ENCODE measurements at places on chromosomes 1 and 21.

GRCh38 chr1:41487126-41488039, 2.9 kb upstream of the EDN2 start:
- DNase-seq: no peak

- no peak for DNase-seq
Observed at GRCh38 chr1:225592362-225593025, 60.4 kb downstream of the ENAH start.

- DNase-seq: no peak
Observed at GRCh38 chr1:212344905-212345304, 59.7 kb downstream of the PPP2R5A start.

- no peak for DNase-seq
Observed at GRCh38 chr1:99180915-99181314, 83.4 kb upstream of the PLPPR4 start.

GRCh38 chr1:212237651-212238050, 47.6 kb upstream of the PPP2R5A start:
- DNase-seq: no peak

DNA sequence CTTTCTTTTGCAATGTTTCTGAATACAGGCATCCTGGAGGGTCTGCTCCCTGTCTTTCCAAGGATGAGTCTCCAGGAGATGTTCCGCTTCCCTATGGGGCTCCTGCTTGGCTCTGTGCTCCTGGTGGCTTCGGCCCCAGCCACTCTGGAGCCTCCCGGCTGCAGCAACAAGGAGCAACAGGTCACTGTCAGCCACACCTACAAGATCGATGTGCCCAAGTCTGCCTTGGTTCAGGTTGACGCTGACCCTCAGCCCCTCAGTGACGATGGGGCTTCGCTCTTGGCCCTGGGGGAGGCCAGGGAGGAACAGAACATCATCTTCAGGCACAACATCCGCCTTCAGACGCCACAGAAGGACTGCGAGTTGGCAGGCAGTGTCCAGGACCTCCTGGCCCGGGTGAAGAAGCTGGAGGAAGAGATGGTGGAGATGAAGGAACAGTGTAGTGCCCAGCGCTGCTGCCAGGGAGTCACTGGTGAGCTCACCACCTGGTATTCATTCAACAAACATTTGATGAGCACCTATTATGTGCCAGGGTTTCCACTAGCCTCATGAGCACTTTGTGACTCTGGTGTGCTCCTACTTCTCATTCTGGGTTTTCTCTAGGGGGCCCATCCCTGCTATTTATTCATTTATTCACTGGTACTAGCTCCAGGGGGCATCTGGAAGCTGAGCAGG, 9.9 kb downstream of the TNN start:
- no peak for DNase-seq

- no peak for DNase-seq
Observed at GRCh38 chr1:200861937-200862647, 10.7 kb upstream of the GPR25 start.

DNA sequence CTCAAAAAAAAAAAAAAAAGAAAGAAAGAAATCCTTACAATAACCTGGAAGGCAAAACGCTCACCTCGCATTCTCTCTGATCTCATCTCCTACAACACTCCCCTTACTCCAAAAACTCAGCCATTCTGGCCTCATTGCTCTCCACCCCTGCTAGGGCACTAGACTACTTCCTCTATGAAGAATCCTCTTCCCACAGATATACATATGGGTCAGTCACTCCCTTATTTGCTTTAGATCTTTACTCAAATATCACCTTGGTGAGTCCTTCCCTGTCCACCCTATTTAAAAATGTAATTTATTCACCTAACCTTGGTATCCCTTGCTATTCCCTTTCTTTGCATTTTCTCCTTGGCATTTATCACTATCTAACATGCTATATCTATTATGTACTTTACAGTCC, 24.6 kb upstream of the KIF1B start:
- DNase-seq: no peak

DNA sequence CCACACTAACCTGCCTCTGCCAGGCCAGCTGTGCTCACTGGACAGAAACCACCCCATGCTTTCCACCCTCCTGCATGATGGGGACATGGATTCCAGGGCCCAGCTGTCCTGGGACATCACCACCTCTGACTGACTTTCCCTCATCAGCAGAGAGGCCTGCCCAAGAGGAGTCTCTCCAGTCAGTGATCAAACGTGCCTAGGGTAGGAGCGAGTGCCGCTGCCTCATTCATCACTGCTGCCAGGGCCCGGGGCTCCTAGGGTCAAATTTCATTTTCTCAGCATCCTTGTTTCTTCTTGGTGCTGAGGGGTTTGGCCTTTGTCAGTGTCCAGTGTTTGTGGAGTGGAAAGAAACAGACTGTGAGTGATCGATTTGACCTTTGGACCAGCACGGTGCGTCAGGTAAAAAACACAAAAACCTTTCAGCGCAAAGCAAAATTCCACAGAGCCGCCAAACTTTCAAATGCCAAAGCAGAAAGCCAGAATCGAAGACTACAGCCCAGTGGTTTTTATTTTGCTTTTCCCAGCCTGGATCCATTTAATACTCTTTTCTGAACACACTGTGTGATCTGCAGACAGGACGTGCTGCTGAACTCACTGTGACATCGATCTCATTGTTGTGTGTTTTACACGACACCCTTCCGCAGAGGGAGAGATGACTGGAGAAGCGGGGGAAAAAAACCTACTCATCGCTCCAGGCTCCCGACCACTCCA, 43.2 kb downstream of the CAPN8 start:
- no peak for DNase-seq

- DNase-seq: peak; percentile 53
Observed at GRCh38 chr1:64116537-64116936, 86.9 kb upstream of the UBE2U start.

- DNase-seq: no peak
Observed at GRCh38 chr1:26578167-26578566, 48.6 kb downstream of the RPS6KA1 start.

DNA sequence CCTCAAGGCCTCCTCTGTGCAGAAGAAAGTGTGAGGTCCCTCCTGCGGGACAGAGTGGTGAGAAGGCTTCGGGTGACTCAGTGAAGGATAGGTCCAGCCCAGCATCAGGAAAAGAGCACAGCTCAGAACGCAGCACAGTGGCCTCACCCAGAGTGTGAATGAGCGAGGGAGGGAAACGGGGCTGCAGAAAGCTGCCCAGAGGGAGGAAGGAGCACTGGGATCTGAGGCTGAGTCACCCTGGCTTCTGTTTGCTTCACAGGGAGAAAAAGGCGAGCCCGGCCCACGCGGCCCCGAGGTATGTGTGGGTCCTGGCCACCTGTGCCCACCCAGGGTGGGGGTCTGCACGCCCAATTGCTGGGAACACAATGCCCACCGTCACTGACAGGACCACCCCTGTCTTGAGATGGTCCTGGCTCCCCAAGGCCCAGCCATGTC, 24.3 kb downstream of the COL6A2 start:
- DNase-seq: no peak

- peak; percentile 49 for DNase-seq
Observed at GRCh38 chr1:230839173-230839572, 29.1 kb downstream of the C1orf198 start.

DNA sequence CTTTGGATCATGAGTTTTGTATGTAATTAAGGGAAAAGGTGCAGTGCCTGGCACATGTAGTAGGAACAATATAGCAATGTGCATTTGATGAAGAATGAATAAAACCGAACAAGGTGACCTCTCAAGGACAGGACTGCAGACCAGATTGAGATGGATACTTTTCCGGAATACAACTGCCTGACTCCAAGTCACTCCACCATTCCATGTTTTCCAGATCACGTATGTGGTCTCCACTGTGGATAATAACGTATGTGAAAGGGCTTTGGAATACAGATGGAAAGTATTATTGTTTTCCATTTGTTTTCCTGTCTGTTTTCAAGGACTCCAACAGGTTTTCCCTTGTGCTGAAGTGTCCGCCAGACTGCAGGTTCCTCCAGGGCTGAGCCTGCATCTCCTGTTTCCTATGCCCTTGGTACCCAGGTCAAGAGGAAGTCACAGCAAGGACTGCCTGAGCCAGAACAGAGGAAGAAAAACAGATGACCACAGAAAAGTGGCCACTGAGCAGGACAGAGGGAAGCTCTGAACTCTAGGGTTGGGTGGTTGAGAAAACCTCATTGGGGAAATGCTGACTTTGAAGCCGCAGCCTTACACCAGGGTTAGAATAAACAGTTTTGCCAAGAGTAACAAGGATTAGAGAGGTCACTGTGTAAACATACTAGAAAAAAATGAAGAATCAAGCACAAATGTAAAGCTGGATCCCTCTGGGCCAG, 4.0 kb downstream of the CFAP45 start:
- DNase-seq: peak; percentile 49

- no peak for DNase-seq
Observed at GRCh38 chr1:15501208-15502032, 22.6 kb downstream of the CASP9 start.

- DNase-seq: no peak
Observed at GRCh38 chr1:238672262-238672661, 714.1 kb upstream of the CHRM3 start.

GRCh38 chr1:159980786-159981185, 26.7 kb upstream of the SLAMF9 start:
- no peak for DNase-seq

- DNase-seq: no peak
Observed at GRCh38 chr1:217982331-217983050, 302.6 kb upstream of the RRP15 start.

GRCh38 chr1:114386129-114387009, 124.6 kb downstream of the TRIM33 start:
- no peak for DNase-seq

DNA sequence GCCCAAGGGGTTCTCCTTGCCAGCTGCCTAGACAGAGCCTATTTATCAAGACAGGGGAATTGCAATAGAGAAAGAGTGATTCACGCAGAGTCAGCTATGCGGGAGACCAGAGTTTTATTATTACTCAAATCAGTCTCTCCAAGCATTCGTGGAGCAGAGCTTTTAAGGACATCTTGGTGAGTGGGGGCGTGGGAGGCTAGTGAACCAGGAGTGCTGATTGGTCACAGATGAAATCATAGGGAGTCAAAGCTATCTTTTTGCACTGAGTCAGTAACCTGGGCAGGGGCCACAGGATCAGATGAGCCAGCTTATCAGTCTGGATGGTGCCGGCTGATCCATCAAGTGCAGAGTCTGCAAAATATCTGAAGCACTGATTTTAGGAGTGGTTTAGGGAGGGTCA, 64.8 kb upstream of the MRPS6 start:
- DNase-seq: no peak

DNA sequence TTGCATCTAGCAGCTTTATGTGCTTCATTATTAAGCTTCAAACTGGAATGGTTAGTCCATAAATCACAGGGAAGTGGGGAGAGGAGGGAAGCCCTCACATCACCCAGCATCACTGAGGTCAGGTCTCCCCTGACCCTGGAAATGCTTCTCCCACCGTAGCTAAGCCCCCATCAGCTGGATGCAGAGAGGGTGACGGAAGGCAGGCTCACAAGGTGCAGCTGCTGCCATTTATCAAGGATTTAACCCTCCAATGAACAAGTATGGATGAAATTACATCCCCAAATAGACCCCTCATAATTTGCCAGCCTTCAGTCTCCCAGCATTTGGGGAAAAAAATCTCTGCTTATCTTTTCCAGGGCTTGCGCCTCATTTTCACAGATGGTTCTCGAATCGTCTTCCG, 60.8 kb downstream of the PGM1 start:
- DNase-seq: no peak

DNA sequence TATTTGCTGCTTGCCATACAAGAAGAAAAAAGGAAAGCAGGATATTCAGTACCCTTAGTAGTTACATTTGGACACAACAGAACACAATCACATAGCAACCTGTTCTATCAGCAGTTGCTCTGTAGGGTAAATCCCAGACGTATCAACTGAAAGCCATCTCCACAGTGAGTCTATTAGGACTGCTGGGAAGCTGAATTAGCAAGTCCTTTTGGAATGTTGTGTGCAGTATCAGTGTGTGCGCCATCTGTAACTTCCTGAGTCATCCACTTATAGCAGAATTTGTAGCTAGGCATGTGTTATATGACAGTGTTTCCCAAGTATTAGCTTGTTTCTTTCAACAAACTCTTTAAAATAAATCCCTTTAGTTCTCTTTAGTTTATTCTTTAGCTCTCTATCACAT, 21.3 kb downstream of the CCDC30 start:
- DNase-seq: no peak

- no peak for DNase-seq
Observed at GRCh38 chr1:100722221-100722620, 2.7 kb downstream of the VCAM1 start.

DNA sequence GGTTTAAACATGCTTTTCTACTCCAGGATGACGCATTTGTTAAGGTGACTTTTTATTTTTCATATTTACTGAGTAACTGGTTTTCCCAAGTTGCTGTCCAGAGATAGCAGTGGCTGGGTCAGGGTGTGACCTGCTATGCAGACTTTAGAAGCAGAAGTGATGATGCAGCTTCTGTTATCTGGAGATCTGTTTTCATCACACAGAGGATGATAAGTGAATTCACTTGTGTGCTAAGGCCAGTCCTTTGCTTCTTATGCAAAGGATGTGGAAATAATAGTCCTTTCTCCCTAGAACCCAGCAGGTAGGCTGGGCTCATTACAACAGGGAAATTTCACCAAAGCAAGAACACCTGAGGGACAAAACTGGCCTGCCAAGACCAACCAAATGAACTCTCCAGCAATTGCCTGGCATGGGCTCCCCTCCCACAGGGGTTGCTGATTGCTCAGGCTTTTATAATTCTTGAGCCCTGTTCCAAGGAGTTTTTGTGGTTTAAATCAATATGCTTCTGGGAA, 97.8 kb upstream of the LPGAT1 start:
- DNase-seq: no peak

DNA sequence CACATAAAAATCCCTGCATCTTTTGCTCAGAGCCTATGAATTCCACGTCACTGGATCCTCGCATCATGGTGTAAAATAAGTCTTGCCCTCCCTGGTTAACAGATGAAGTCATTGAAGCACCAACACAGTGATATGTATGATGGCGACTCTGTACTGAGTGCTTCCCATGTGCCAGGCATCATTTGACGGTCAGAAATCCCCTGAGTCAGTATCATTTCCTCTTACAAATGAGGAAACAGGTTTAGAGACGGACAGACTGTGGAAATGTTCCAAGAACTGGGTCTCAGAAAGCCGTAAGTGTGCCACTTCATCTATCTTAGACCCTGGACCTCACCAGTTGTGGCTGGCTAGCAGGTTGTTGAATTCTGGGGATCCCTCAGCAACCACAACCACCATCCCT, 5.1 kb upstream of the OLFML2B start:
- DNase-seq: no peak
